ENCODE measurements at places on chromosomes 2 and 18.

DNA sequence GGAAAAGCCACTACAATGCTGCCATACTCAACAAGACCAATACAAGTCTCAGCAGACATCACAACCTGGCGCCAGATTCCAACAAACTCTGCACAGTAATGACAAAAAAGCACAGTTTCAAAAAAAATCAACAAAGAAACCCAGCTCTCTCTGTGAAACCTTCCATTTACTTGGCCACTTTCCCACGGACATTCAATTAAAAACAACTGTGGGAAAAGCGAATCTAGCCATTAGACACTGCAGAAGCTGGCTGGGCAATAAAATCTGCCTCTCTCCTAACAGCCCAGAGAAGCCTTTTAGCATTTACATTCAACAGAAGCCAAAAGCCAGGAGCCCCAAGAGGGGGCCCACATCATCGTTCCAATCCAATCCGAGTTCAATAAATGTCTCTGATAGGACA, 128.9 kb downstream of the HDAC4 start:
- DNase-seq: peak; percentile 41

DNA sequence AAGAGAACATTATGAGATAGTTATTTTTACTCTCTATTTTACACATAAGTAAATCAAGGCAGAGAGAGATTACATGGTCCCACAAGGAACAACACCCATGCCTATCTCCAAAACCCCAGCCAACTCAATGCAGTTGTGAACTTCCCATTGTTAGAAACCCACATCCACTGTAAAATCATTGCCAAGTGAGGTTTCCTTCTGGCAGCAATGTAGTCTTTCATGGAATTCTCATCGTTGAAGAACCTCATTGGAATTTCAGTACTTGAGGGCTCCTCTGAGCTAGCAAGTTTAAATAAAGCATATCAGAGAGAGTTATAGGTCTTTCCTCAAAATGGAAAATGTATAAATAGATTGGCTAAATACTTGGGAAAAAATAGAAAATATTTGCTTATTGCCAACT, 105.2 kb downstream of the RAD51AP2 start:
- DNase-seq: no peak

GRCh38 chr2:101047075-101047766, 45.1 kb downstream of the RPL31 start:
- no peak for DNase-seq

GRCh38 chr2:226715347-226715990, 84.2 kb downstream of the IRS1 start:
- DNase-seq: no peak
